ENCODE measurements at places on chromosomes 5 and 9.

DNA sequence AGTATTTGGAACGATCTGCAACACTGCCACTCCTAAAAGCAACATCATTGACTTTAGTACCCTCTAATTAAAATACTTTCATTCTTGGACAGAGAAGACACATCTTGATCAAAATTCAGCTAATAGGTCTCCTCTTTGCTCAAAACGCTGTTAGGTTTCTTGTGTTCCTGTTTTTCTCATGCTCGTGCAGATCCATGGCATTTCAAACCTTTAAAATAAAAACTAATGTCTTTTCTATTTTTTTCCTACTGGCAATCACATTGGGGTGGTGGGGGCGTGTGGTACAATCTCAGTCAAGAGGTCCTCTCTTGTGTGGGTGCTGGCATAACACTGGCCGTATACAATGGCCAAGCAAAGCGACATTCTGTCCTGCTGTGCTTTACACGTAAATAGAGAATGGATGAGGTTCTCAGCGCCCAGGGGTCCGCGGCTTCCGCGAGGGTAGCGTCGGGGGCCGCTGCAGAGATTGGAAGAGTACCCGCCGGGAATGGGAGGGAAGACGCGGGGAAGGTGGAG, 315 bp upstream of the GPR150 start:
- no peak for DNase-seq

DNA sequence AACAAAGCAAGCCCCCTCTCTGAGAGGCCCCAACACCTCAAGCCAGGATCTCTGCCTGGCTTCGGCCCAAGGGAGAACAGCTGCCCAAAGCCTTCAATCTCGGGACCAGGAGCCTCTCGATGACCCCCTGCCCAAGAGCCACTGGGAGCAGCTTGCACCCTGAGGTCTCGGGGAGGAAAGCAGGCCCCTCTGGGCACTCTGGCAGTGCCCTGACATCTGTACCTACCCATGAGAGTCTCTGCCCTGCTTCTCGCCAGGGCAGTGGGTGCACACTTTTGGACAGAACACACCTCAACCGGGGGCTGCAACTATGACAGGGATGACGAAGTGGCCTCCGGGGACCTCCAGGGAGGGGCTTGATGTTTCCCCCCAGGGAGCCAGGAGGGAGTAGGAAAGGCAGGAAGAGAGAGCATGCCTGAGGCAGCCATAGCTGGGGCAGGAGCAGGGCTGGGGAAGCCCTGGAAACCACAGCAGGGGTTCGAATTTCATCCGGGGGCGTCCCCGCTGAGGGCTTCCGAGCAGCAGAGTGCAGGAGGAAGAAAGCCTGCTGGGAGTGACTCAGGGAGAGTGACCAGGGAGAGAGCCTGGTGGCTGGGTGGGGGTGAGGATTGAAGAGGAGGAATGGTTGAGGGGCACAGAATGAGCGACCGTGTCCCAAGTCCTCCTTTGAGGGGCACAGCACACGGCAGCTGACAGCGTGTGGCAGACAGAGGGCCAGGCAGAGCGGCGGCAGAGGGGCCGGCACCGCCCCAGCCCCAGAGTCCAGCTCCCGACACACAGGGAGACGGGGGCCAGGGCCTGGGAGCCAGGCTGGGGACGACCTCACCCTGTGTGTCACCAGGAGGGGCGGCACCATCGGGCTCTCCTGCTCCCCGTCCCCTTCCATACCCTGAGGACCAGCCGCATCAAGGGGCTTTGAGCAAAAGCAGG, 1.8 kb downstream of the LPCAT1 start:
- peak; percentile 61 for DNase-seq

DNA sequence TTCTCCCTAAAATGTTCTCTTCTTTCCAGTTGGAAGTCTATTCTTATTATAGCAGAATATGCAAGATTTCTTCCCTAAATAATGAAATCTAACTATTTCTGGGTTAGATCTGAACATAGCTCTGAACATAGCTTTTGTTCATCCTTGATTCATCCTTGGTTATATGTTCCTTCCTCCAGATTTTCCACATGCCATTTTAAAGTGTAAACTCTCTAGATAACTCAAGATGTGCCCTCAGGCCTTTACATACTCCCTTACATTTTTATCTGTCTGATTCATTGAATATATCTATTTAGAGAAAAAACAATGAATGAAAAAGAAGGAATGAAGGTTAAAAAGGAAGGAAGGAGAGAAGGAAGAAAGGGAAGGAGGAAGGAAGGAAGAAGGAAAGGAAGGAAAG, 100.9 kb downstream of the FBXO38 start:
- DNase-seq, result no peak

GRCh38 chr9:82456642-82457041, 468.1 kb downstream of the SPATA31D1 start:
- no peak for DNase-seq

- DNase-seq, result no peak
These were observed 174.0 kb downstream of the NR2F1-AS1 start for GRCh38 chr5:93406971-93407401.

- no peak for DNase-seq
These were observed 787.7 kb upstream of the CDH6 start for GRCh38 chr5:30405821-30406220.

Measured in suppressor macrophage treated with lipopolysaccharide for 1 hour (primary cell).